Umbilical cord (tissue), 2 donors: ENCODE measurements at places on chromosomes 12 and 14. TPM values are rescaled to one million over a fixed set of nuclear protein-coding genes. Genes with fewer than 3 reads are reported as not detected.

GRCh38 chr12:77578466-77579220 is 252.1 kb upstream of the NAV3 start:
- peak; percentile 12 for DNase-seq

DNA sequence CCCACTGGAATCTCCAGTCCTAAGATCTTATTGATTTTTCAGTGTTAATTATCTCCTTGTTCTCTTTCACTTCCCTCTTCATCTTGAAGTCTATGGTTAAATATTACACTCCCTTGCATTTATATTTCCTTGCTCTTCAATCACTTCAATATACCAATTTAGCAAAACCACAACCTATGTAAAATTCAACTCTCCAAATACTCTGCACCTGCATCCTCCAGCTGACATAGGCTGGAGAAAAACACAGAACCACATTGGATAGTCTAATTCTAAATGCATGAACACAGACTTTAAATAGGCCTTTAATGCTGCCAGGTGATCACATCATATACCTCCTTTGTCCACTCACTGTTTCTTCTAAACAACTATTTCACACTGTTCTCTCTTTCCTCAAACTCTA is 253.8 kb upstream of the GARIN6 start:
- DNase-seq = no peak

DNA sequence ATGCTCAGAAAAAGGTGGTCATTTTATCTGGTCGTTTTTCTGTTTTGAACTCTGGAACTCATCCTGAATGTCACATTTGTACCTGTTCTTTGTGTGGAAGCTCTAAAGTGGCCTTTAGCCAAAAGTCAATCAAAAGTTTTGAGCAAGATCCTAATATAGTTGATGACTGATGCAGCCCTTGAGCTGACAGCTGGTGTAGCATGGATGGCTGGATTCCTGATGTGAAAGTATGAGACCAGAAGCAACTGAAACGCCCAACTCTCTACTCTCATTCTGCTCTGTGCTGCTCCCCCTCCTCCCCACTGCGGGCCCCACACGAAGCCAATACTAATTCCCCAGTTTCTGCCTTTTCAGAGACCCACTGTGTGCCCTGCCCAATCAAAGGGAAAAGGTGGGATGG is 10.3 kb upstream of the MYH7 start:
- DNase-seq = no peak

- DNase-seq = no peak
These were observed 411.2 kb downstream of the DAD1 start for GRCh38 chr14:22177870-22178269.

GRCh38 chr14:83379436-83379835 is 1845.8 kb upstream of the SEL1L start:
- peak; percentile 93 for DNase-seq

The SLC25A21 gene
- total RNA-seq = 1.7 TPM

The SLC2A13 gene
- total RNA-seq = 30.8 TPM

The GPR84 gene
- 2.9 TPM for total RNA-seq
